CD14-positive monocyte (primary cell): ENCODE measurements at places on chromosomes 12 and 14.
A peak's percentile ranks its signal among the peaks of the same experiment; 100 is the strongest.

- DNase-seq, result no peak
These were observed 8.4 kb downstream of the KIF26A start for GRCh38 chr14:104146651-104147345.

- DNase-seq, result no peak
These were observed 77.7 kb upstream of the C14orf132 start for GRCh38 chr14:95961481-95961880.

- peak; percentile 34 for DNase-seq
These were observed 78.5 kb downstream of the TPH2 start for GRCh38 chr12:72017054-72017651.

DNA sequence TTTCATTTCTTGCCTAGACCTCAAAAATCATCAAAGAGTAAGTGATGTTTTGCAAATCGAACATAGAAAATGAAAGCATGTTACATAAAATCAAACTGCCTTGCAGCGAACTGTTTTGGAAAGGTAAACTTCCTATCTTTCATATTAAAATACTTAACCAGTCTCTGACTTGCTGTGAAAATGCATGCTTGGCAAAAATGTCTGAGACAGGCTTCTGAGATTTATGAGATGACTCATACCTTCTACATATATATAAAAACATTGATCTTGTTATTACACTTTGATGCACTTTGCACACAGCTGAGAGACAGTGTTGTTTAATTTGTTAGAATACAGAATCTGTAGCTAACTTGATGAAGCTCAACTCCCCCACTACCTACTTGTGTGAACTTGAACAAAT, 179.1 kb downstream of the KITLG start:
- no peak for DNase-seq

- DNase-seq, result no peak
These were observed 327.6 kb upstream of the CLEC14A start for GRCh38 chr14:38583471-38583870.

- DNase-seq, result peak; percentile 21
These were observed 96.9 kb downstream of the HELB start for GRCh38 chr12:66398931-66399910.

GRCh38 chr14:69010648-69011047, 31.5 kb upstream of the ACTN1 start:
- no peak for DNase-seq

GRCh38 chr14:23563473-23564180, 4.0 kb downstream of the AP1G2 start:
- DNase-seq, result no peak
